SW 1271 (cell line): ENCODE measurements at places on chromosomes 1 and 21.

DNA sequence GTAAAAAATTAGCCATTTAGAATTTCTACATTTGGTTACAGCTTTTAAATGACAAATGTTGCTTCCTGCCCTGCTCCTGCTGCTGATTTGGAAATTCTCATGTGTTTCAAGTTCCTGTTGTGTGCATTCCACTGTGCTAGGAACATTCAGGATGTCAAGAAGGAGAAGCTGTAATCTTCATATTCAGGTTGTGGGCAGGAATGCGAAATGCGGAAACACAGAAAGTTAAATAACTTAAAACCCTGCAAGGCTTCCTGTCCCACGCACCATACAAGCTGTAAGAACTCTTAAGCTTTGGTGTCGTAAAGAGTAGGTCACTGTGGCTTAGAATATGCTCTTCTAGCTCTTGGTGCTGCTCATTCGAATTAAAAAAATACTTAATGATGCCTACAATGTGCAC lies 52.6 kb downstream of the S100B start:
- no peak for DNase-seq

DNA sequence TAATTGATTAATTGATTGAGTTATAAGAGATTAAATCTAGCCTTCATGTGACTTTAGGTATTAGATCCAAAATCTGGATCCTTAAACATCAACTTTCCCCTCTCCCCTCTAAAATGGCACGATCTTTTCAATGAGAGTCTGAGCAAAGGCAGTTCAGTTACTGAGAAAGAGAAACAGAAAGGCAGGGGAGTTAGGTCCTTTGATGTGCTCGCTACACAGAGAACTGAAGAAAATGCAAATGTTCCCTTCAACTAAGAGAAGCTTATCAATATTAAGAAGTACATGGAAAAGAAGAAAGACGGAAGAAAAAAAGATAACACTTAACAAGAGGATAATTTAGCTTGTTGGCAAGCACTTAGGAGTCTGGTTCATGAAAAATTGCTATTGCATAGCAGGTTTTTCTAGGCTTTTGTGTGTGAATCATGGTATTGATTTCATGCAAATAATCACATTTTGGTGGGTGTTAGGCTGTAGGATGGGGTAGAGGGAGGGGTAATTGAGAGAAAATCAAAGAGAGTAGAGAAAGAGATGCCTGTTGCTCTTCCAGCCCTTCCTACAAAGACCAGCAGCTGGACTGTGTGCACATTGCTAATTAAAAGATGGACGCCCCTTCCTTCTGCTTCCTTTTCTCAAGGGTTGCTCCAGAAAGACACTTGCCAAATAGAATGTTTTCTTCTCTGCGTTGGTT lies 307.6 kb upstream of the PLXNA2 start:
- DNase-seq: no peak

DNA sequence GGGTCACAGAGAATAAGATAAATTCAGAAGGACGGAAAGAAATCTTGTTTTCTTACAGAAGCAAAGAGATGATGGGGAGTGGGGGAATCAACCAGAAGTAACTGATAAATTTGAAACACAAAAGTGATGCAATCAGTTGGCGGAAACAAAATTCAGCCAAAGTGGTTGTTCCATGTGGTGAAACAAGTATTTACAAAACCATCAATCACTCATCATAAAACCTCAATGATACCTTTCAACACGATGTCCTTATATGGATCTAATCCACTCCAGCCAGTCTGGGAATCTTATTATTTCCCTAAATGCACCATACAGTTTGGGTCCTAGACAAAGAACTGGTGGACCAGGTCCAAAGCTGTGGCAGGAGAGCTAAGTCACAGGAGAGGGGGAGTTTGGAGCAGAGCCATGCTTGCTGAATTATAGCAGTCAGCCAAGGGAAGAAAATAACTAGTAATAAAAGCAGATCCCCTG lies 303.8 kb upstream of the LRRC7 start:
- DNase-seq: no peak

DNA sequence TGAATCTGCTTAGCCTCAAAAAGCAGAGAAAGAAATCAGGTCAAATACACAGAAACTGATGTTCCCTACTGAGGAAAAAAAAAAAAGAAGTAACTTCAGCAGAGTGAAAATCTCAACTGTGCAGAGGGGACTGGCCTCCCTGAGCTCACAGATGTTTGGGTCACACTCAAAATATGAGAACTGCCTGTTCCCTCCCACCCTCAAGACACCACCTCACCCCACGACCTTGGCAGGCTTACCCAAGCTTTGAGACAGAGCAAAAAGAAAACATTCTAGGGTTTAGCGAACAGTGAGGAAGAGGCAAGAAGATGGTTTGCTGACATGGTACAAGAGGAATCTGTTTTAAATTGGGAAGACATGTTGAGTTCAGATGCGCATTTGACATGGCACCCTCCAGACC lies 48.8 kb downstream of the NID1 start:
- DNase-seq: no peak

GRCh38 chr1:95126366-95126765 lies 9.2 kb downstream of the TLCD4 start:
- DNase-seq: no peak
